ENCODE measurements at places on chromosomes 1 and 21. TPM values are rescaled to one million over a fixed set of nuclear protein-coding genes. Genes with fewer than 3 reads are reported as not detected.
A peak's percentile ranks its signal among the peaks of the same experiment; 100 is the strongest.

DNA sequence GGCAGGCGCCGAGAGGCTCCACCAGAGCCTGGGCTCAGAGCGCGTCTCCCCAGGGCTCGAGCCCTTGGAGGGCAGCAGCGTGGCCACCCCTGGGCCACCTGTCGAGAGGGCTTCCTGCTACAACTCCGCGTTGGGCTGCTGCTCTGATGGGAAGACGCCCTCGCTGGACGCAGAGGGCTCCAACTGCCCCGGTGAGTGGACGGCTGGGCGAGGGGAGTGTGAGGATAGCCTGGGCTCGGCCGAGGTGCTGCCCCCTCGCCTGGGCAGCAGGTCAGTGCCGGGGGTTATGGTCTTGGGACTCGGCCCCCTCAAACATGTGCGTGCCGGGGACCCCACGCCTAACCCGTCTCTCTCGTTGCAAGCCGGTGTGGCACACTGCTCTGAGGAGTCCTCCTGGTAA is 26.8 kb downstream of the AGRN start:
- DNase-seq = no peak

DNA sequence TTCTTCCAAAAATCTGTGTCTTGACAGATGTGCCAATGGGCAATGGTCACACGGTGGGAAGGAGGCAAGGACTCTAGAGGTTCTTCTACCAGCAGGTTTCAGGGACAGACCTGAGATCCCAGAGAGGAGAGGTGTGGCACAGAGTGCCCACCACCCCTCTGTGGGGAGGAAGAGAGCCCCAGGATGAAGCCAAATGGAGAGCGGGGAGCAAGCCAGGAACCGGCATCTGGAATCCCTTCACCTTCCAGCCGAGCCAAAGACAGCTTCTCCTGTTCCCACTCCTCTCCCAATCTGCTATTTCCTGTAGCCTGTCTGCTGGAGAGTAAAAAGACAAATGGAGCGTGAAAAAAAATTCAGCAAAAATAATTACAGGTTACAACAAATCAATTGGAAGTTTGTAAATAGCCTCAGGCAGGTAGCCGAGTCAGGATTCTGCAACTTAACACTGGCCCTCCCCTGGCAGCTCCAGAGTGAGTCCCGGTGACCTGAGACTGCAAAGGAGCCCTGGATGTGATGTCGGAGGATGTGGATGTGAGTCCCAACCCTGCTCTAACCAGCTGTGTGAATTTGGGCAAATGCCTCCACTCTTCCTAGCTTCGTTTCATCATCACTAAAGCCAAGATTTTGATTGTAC is 45.4 kb upstream of the LRRN2 start:
- DNase-seq = no peak

GRCh38 chr1:161958425-161958824 is 65.2 kb downstream of the OLFML2B start:
- DNase-seq = no peak

GRCh38 chr1:27598295-27598687 is 5.7 kb downstream of the AHDC1 start:
- no peak for DNase-seq

DNA sequence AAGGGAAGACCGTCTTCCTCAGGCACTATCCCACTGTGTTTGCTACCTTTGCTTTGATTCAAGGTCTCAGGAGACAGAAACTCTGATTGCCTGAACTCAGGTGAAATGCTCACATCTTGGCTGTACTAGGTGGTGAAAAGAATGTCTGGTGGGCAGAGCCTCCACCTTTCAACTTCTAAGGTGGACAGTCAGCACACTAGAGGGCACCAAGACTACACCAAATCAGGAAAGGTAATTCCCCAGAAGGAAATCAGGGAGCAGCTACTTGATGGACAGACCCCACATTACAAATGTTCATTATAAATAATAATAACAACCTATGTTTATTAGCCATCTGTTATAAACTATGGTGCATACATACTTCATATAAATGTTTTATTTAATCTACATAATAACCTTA is 220.9 kb downstream of the ATG4C start:
- DNase-seq = no peak

- DNase-seq = no peak
Measured at GRCh38 chr1:32695098-32695904, 7.3 kb downstream of the SYNC start.

GRCh38 chr1:171161431-171161830 is 23.7 kb upstream of the FMO2 start:
- DNase-seq = no peak

Gene VCAM1
- 8.7 TPM for total RNA-seq

Gene COL11A1
- 25.1 TPM for total RNA-seq

- DNase-seq = no peak
Measured at GRCh38 chr1:241482761-241483250, 36.7 kb downstream of the FH start.

GRCh38 chr1:198910816-198911215 is 272.0 kb downstream of the PTPRC start:
- no peak for DNase-seq

GRCh38 chr1:21906173-21907078 is 30.7 kb downstream of the HSPG2 start:
- no peak for DNase-seq

Gene OR2M2
- total RNA-seq = not detected

- no peak for DNase-seq
Measured at GRCh38 chr1:167668108-167668507, 38.1 kb downstream of the RCSD1 start.

- no peak for DNase-seq
Measured at GRCh38 chr1:221625026-221625425, 116.9 kb downstream of the DUSP10 start.

Gene DLGAP3
- total RNA-seq = 5.0 TPM

Gene C1orf185
- not detected for total RNA-seq

DNA sequence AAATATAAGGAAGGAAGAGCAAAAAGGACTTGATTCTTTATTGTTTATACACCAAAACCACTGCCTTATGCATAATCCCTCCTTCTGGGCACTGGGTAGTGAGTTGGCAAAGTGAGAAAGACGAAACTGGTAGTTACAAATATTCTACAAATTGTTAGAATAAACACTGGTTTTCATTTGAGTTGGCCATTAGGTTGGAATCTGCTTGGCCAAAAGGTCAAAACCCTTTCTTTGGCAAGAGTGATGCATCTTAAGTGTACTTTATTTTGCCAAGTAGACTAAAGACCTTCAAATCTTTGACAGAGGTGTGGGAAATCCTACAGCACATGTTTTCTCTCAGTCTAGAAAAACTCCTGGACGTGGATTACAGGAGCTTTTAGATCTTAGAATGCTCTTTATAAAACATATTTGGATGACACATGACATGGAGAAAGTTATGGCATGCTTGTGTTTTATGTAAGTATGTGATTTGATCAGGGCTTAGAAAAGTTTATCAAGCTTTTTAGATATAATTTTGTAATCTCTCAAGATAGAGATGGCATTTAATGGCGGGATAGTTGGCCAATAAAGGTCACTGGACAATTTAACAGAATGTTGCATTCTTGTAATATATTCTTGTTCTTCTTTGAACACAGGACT is 120.9 kb downstream of the ROR1 start:
- DNase-seq = no peak

DNA sequence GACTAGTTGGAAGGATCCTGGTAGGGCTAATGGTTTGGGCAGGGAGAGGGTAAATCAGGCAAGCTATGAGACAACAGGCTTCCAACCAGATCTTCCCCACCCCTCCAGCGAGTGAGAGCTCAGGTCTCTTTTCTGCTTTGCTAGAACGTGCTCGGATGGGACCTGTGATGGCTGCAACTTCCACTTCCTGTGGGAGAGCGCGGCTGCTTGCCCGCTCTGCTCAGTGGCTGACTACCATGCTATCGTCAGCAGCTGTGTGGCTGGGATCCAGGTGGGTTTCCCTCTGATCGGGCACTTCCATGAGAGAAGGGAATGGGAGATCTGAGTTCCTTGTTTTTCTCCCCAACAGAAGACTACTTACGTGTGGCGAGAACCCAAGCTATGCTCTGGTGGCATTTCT is 14.0 kb upstream of the SARS1 start:
- no peak for DNase-seq

Gene TBX19
- 0.93 TPM for total RNA-seq

GRCh38 chr1:72253132-72253531 is 29.2 kb downstream of the NEGR1 start:
- DNase-seq = no peak

Gene DYRK3
- total RNA-seq = 12.5 TPM

- no peak for DNase-seq
Measured at GRCh38 chr1:229629261-229629660, 3.2 kb downstream of the URB2 start.

Gene IL20
- not detected for total RNA-seq

Gene STUM
- total RNA-seq = 1.1 TPM

DNA sequence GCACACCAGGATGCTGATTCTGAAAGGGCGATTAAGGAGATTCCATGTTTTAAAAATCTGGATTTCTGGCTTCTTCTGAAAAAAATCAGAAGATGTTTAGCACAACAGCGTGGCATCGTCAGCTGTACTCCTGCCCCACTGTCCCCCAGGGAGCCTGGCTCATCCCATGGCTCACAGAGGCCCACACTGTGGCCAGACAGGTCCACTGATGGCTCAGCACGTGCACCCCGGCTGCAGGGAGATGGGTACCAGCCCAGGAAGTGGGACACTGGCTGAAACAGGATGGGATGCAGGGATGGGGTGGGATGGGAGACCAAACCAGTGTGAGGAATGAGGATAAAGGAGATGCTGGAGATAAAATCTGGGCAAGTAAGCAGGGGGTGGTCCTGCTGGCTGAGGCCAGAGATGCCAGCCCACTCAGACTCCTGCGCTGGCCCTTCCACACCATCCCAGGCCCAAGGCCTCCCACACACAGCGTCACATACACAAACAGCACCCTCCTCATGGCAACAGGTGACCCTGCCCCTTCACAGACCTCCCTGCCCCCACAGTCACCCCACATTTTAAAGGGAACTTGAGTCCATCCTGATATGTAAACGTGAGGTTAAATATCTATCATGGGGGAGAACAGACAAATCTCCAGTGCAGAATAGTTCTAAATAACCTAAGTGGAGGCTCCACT is 23.9 kb upstream of the SAMD11 start:
- no peak for DNase-seq

Gene PRRX1
- total RNA-seq = 4.1 TPM

- no peak for DNase-seq
Measured at GRCh38 chr1:6870086-6870485, 84.8 kb downstream of the CAMTA1 start.

- DNase-seq = peak; percentile 92
Measured at GRCh38 chr1:26035203-26035958, 10.5 kb downstream of the SLC30A2 start.

GRCh38 chr1:24861821-24862727 is 68.0 kb downstream of the RUNX3 start:
- no peak for DNase-seq

Gene ANGPTL7
- 0.20 TPM for total RNA-seq

Gene COL16A1
- 0.80 TPM for total RNA-seq

Gene C1QB
- total RNA-seq = not detected

DNA sequence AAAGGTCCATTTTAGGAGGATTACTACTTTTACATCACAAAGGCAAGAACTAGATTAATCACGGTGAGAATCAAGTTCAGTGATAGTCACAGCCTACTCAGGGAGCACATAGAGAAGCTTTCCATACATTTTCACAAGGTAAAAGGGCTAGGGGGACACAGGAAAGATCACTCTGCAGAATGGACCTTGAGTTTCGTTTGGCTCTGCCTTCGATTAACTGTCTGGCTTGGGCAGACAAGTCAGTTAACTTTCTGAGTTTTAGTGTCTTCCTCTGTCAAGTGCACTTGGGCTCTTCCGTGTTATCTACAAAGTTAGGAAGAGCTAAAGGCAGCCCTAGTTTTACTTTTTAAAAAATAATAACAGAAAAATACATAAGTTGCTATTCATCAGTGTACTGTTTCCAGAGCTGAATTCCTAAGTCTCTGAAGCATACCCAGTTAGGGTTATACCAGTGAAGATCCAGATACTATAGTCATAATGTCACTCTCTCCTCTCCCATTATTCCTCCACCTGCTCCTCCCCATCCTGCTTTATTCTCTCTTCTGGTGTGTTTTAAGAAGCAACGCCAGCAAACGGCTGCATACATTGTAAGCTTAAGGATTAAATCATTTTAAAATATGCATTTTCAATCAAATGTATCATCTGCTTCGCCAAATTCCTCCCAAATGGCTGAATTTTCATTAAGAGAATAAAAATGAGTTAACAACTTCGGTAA is 1.7 kb downstream of the CEP170 start:
- DNase-seq = no peak

DNA sequence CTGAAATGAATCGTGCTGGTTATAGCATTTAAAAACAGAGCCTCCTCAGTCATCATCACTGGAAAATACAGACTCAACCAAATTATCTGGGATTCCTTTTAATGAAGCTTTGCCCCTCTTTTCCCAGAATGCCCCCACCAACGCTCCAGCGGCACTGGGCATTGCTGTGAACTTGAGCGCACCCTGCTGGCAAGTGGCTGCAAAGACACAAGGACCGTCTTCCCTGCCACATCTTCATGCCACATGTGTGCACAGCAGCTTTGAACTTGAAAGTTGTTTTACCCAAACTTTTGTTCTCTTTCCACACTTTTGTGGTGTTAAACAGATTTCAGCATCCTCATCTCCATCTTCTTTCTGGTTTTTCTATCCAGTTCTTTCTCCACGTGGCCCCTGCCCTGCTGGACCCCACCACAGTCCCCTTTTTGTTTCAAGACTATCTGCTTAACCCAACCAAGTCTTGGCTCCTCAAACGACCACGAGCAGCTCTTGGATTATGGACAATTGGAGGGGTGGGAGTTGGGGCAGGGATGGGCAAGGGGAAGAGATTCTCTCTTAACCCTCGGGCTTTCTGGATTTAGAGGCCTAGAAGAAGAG is 12.8 kb upstream of the LMX1A start:
- DNase-seq = peak; percentile 81

DNA sequence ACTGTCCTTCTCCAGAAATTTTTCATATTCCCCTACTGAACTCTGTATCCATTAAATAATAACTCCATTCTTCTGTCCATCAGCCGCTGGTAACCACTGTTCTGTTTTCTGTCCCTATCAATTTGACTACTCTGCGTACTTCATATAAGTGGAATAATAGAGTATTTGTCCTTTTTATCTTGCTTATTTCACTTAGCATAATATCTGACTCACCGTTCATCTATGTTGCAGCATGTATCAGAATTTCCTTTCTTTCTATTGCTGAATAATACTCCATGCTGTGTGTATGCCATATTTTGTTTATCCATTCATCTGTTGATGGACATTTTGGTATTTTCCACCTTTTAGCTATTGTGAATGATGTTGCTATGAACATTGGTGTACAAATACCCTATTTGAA is 71.9 kb downstream of the CEP350 start:
- DNase-seq = no peak

Gene FAM72D
- 6.2 TPM for total RNA-seq

Gene NUF2
- 48.4 TPM for total RNA-seq
